Stimulated activated CD8-positive, alpha-beta memory T cell treated with anti-CD3 and anti-CD28 coated beads, Interleukin-7, amount 100 ng/mL, for 1 hour (primary cell): ENCODE measurements at places on chromosomes 1 and 21.

GRCh38 chr1:24714859-24715520 is 30.3 kb upstream of the CLIC4 start:
- DNase-seq, result no peak

DNA sequence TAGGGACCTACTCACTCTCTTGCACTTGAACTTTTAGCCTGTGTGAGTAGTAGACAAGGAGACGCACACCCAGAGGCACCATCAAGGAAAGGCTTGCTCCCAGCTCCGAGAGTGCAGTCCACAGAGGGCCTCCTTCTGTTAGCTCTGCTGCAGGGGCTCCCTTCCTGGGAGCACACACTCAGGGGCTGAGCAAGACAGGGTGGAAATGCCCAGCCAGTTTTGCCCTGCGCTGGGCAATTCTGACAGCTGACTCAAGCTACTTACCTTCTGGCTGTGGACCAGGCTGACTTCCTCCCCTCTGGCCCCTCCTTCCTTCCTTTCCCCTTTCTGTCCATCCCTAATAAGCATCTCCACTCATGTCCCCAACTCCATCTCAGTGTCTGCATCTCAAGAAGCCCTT is 449.1 kb downstream of the PTPRU start:
- no peak for DNase-seq

GRCh38 chr1:45478121-45478814 is 12.7 kb downstream of the TESK2 start:
- DNase-seq, result no peak

DNA sequence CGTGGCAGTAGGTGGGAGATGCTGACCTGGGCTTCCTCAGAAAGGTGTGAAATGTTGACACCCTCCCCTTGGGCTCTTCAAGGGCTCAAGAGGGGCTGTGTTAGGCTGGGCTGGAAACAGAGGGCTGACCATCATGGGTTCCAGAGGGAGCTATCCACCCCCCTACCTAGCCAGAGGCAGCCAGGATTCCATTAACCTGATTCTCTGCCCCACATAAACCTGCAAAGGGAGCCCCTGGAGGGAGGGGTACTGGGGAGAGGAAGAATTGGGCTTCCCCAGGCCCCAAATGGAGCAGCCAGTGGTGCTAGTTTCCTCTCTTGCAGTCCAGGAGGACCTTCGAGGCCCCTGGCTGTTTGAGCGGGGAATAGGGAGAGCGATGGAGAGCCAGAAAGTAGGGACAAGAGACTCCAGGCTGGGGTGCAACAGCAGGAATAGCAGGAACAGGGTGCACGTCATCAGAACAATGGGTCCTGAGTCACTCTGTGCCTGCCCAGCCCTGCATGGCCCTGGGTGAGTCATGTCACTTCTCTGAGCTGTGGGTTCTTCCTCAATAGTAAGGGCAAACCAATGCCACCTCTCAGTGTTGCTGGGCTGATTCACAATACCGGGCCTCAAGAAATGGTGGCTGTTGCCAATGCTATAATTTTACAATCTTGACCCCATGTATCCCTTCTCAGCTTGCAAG is 121.2 kb downstream of the EPHB2 start:
- no peak for DNase-seq

- no peak for DNase-seq
Observed at GRCh38 chr1:181100015-181100905, 11.8 kb downstream of the IER5 start.

GRCh38 chr1:112332176-112333150 is 63.6 kb upstream of the CTTNBP2NL start:
- no peak for DNase-seq

GRCh38 chr1:106459418-106459817 is 597.1 kb upstream of the PRMT6 start:
- no peak for DNase-seq

- DNase-seq, result peak; percentile 88
Observed at GRCh38 chr1:108691942-108692723, at the start of gene PRPF38B. PRPF38B (plus strand) TSS chr1:108692310; CDS start chr1:108692592, 282 bp downstream.

DNA sequence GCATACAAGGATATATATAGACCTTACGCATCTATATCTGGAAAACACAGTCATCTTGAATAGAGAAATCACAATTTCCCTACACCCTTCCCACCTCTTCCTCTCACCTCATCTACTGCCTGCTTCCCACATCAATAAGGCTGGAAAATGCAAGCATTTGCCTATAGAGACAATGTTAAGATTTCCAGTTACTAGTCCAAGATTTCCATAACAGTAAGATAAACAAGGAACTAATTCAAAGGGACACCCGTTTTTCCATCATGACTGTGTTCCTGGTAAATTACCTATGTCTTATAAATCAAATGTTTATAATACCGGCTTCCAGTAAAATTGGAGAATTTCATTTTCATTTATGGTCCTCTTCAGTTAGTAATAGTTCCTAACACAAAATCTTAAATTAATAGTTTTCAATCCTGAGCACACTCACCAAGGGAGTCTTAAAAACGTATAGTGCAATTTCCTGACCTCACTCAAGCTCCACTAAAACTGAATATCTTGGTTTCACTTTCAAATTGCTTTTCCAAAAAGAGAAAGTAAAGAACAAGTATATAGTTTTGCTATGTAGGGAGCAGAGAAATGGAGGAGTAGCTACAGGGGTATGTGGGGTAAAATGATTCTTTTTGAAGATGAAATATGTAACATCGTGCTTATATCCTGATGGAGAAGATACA is 398.7 kb downstream of the PLPP3 start:
- no peak for DNase-seq

DNA sequence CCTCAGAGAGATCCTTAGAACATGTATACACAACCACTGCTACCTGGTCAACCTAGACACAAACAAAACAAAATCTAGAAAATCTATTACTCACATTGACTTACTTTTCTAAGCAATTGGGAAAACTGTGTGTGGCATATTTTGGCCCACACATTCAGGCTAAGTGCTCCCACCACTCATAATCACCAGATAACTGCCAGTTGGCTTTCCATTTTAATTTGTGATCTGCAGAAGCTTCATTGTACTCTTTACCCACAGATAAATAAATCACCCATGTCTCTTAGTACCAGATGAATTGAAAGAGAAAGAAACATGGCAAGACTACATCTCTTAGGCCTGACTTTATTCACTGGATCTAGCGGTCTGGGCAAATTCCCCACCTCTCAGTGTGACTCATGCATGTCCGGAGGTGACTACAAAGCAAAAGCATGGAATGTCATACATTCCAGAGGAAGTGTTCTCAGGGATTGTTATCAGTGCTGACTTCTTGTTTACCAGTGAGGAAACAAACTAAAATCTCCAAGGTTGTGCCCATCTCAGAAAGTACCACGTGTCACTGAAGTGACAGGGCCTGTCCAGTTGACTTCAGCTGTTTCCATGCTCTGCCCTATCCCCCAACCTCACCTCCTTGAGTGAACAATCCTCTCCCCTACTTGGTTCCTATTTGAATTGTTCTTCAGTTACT is 52.4 kb upstream of the BCL10 start:
- no peak for DNase-seq

DNA sequence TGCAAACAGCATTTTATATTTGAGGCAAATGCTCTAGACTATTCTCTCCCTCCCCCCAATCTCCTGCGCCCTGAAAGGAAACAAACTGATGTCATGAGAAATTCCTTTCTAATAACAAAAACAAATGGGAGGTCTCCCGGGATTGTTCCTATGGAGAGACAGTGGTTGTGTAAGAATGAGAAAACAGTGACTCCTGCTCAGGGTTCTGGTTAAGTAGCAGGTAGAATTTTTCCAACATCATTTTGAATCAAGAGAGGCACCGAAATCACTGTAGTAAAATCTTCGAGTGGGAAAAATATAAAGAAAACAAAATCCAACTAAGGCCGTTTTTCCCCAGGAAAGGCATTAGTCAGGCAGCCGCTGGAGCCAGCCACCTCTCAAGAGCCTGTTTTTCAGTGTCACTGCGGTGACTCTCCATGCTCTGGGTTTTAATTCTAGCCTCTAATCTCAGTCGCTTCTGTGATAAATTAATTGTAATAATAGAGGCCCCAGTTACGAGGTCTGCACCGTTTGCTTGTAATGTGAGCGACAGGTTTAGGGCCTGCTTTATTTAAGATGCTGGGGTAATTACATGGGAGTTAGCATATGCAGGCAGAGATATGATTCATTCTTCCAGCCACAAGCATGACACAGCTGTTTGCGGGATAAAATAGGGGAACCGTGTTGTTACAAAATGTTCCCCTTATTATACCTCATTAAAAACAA is 80.3 kb downstream of the RNF220 start:
- no peak for DNase-seq

DNA sequence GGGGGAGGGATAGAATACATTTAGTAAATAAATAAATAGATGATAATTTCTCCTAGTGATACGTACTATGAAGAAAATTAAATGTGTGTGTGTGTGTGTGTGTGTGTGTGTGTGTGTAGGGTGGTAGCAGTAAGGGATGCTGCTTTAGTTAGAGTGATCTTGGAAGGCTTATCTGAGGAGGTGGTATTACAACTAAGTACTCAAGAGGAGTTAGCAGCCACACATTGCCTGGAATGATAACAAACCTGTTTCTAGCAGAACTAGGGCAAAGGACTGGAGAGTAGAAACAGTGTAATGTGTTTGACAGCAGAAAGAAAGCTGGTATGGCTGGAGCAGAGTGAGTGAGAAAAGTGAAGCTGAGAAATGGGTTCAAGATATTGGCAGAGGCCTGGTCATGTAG is 58.3 kb upstream of the FASLG start:
- no peak for DNase-seq

GRCh38 chr1:2212532-2213491 is 15.3 kb upstream of the SKI start:
- DNase-seq, result no peak

DNA sequence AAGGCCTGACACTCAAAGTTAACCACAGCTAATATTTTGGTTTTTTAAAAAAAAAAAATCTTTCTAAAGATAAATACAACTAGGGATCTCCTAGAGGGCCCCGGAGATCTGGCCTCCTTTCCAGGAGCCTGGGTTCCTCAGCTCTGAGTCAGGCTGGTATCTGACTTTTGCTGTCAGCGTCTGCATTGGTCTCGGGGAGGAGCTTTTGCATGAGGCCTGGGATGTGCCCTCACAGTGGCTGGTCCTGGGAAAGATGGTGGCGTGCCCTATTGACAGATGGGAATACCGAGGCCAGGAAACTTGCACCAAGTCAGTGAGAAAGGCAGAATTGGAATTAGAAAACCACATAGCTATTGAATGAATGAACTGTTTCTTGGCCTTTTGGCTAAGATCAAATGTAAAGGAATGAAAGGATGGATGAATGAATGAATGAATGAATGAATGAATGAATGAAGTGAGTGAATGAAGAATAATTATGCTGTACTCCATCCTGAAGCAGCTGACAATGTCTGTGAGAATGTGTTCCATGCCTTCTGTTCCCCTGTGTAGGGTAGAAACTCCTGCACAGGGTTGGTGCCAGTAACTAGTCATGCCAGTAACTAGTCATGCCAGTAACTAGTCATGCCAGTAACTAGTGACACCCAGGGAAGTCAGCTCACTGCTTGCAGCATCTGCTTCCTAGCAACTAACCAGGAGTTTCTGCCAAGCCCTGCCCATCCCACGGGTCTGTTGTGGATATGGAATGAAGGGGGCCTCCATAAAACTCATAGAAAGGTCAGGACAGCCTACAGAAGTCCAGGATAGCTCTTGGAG is 242.5 kb upstream of the VAMP3 start:
- DNase-seq, result no peak

DNA sequence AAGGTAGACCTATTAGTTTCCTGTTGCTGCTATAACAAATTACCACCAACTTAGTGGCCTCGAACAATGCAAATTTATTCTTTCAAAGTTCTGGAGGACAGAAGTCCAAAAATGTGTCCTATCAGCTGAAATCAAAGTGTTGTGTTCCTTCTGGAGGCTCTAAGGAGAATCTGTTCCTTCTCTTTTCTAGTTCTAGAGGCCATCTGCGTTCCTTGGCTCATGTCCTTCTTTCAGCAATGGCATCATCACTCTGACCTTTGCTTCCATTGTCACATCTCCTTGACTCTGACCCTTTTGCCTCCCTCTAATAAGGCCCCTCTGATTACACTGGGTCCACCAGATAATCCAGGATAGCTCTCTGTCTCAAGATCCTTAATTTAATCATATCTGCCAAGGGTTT is 1.2 kb upstream of the MR1 start:
- no peak for DNase-seq

GRCh38 chr21:42830456-42831455 is 48.6 kb downstream of the WDR4 start:
- DNase-seq, result no peak

- no peak for DNase-seq
Observed at GRCh38 chr1:161887730-161888287, 121.7 kb downstream of the ATF6 start.

- no peak for DNase-seq
Observed at GRCh38 chr21:15057285-15057684, 7.5 kb downstream of the NRIP1 start.
